ENCODE measurements at places on chromosomes 1 and 21. TPM values are rescaled to one million over a fixed set of nuclear protein-coding genes. Genes with fewer than 3 reads are reported as not detected.

- H3K4me3 ChIP-seq = no peak overlapping the region
- H3K4me1 ChIP-seq = no peaks in the 10 kb centered on the region
- no peak for DNase-seq
- H3K36me3 ChIP-seq = no peaks in the 10 kb centered on the region
- no peaks in the 10 kb centered on the region for H3K27me3 ChIP-seq
- H3K27ac ChIP-seq = no peak overlapping the region
Measured at GRCh38 chr1:81889166-81889565, 88.4 kb downstream of the ADGRL2 start.

DNA sequence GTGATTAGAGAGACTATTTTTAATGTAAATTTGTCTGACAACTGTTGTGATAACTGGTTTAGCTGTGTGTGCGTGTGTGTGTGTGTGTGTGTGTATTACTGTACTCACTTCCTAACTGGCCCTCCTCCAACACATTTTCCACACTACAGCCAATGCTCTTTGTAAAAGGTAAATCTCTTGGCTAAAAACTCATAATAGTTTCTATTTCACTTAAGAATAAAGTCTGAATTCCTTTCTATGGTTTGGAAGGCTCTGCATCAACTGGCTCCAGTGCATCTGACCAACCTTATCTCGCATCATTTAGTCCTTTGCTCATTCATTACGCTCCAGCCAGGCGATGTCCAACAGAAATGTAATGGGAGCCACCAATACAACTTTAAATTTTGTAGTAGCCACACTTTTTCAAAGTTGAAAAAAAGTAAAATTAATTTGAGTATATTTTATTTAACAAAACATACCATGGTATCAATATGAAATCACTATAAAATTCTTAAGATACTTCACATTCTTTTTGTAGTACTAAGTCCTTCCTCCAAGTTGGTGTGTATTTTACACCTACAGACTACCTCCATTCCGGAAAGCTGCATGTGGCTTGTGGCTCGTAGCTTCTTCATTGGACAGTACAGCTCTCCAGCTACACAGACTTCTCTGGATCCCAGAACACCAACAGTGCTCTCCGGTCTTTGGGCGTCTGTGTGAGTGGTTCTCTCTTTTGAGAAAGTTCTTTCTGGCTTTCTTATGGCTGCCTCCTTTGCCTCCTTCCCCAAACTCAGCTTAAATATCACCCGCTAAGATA is 68.9 kb downstream of the NRIP1 start:
- no peak for DNase-seq
- peaks cover 4% of the 10 kb centered on the region for H3K4me1 ChIP-seq
- H3K4me3 ChIP-seq = no peak overlapping the region
- no peak overlapping the region for H3K27ac ChIP-seq
- H3K36me3 ChIP-seq = peaks cover 3% of the 10 kb centered on the region

DNA sequence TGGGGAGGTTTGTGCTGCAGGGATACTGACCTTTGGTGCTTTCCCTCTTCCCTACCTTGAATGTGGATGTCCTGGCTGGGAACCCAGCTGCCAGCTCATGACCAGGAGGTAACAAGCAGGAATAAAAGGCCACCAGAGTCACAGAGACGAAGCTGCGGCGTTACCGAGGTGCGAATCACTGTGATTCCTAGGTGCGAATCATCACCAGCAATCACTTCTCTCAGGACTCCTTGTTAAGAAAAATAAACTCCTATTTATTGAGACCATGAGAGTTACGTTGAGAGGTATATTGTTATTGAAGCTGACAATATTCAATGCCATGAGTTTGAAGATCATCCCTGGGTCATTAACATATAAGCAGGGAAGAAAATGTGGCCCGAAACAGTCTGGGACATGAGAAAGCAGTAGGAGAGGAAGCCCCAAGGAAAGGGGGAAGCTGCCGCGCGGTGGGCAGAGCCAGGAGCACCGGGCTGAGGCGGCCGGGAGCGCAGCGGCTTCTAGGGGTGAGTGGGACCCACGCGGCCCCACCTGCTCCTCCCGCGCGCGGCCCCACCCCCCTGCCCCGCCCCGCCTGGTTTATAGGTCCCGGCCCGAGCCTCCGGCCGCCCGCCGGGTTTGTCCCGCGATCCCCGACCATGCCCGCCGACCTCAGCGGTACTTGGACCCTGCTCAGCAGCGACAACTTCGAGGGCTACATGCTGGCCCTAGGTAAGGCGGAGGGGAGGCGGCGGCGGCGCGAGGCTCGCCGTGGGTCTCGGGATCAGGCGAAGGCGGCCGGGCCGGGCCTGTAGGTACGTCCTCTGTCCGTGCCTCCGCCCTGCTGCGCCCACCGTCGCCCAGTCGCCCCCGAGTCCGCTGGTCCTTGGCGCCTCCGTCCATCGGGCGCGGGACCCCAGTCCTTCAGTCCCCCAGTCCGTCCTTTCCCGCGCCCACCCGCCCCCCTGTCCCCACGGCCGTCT is at the start of gene RBP7:
TSS of gene RBP7 (plus strand) at position 605 of the 959 bp plus-strand sequence. CDS start at position 636, 31 bp downstream.
- no peak within 1 kb of the TSS for H3K27ac ChIP-seq
- H3K36me3 ChIP-seq = no peaks in the 10 kb centered on the region

GRCh38 chr1:219465212-219466093 is 147.5 kb downstream of the ZC3H11B start:
- no peak overlapping the region for H3K4me3 ChIP-seq
- DNase-seq = no peak
- peak overlapping the region; percentile 61 for H3K27ac ChIP-seq

The CLDN19 gene
- not detected for total RNA-seq

The LYSMD1 gene
- total RNA-seq = 5.0 TPM

The OLFML3 gene
- 0.10 TPM for total RNA-seq

- no peaks in the 10 kb centered on the region for H3K36me3 ChIP-seq
- no peak for DNase-seq
- H3K4me3 ChIP-seq = no peak overlapping the region
- no peaks in the 10 kb centered on the region for H3K27me3 ChIP-seq
Measured at GRCh38 chr1:3036447-3037280, 15.4 kb downstream of the ACTRT2 start.

The TMCC2 gene
- 25.2 TPM for total RNA-seq

GRCh38 chr1:9062846-9063245 is 6.6 kb downstream of the SLC2A5 start:
- H3K27me3 ChIP-seq = peaks cover 12% of the 10 kb centered on the region
- DNase-seq = no peak
- no peak overlapping the region for H3K4me3 ChIP-seq
- H3K4me1 ChIP-seq = no peaks in the 10 kb centered on the region
- no peaks in the 10 kb centered on the region for H3K36me3 ChIP-seq
- no peak overlapping the region for H3K27ac ChIP-seq

The USH2A gene
- not detected for total RNA-seq

- H3K36me3 ChIP-seq = no peaks in the 10 kb centered on the region
- no peak for DNase-seq
- H3K27ac ChIP-seq = no peak overlapping the region
- H3K4me3 ChIP-seq = no peak overlapping the region
- no peaks in the 10 kb centered on the region for H3K27me3 ChIP-seq
Measured at GRCh38 chr1:83815330-83815729, 183.6 kb downstream of the TTLL7 start.

DNA sequence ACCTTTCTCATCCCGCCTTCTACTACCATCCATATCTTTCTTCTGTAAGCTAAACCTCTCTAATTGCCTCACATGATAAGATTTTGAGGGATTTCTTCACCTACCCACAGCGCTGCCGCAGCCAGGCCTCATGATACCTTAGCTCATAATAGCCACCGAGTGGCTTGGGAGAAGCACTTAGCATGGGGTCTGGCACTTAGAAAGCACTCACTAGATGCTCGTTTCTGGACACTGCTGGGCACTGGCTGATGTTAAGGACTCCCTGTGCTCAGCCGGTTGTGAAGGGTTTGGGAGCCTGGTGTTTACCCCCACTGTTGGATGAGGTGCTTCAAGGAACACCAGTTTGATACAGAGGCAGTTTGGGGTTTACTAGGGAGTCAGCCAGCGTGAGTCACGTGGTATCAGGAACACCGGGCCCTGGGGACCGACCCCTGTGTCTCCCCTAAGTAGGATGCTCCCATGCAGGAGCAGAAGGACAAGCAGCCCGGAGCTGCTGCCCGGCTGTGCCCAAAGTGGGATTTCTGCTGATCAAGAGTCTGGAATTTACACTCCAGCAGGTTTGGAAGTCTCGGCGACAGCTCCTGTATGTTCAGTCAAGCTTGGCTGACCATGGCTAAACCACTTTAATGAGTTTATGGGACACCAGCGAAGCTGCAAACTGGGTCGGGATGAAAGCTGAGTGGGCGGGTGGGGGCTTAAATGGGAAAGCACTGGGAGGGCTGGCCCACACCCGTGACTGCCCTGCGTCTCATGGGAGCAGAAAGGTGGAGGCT is 63.3 kb downstream of the GALNT2 start:
- peak overlapping the region; percentile 72 for H3K27ac ChIP-seq
- H3K4me1 ChIP-seq = peaks cover 52% of the 10 kb centered on the region
- no peaks in the 10 kb centered on the region for H3K27me3 ChIP-seq

DNA sequence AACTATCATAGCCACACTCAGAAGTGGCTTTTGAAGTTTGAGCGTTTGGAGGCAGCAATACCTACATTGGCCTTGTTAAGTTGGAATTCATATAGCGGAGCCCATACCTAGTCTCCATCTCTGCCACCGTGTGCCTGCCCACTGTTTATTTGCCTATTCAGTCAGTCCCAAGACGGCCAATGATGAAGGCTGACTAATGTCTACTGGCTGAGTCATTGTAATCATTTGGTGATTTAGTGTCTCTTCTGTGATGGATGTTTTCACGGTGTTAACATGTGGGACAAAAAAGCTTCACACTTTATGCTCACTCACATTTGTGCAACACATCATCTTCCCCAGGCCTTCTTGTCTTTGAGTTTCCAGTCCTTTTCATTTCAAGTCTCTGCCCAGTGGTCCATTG is 92.6 kb upstream of the PBX1 start:
- H3K27ac ChIP-seq = no peak overlapping the region
- H3K27me3 ChIP-seq = no peaks in the 10 kb centered on the region
- no peak for DNase-seq

Data from activated T-helper 1 cell treated with anti-CD3 and anti-CD28 coated beads, Interleukin-12 subunit alpha, Interleukin-12 subunit beta, Interleukin-2, Interleukin-4 antibody, amounts not matched to agents 30 ng/mL and 10 ng/mL and 1 ng/mL, durations not matched to agents 14 hours and 24 hours and 36 hours (primary cell).